BE2C (cell line): ENCODE measurements at places on chromosomes 12 and 14.

- no peak for DNase-seq
Measured at GRCh38 chr12:110508071-110508586, 6.0 kb downstream of the RAD9B start.

DNA sequence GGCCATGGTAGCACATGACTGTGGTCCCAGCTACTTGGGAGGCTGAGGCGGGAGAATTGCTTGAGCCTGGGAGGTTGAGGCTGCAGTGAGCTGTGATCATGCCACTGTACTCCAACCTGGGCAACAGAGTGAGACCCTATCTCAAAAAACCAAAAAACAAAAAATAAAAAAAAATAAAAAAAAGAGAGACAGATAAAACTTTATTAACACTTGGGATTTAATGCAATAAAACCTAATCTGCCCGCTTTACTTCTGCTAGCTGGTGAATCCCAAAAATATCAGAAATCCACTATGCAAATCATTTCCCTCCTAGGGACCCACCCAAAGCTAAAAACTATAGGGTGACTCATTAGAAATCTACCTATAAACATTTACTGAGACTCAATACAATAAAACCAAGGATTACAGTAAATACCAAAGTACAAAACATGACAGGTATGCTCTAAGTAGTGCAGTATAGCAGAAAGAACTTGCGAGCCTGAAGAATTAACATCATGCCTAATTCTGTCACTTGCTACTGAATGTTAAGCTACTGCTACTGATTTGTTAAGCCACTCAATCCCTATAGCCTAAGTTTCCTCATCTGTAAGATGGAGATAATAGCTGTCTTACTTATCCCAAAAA, 50.1 kb upstream of the STAC3 start:
- no peak for DNase-seq

- no peak for DNase-seq
Measured at GRCh38 chr12:114404083-114404925, 1.6 kb downstream of the TBX5 start.

- DNase-seq: no peak
Measured at GRCh38 chr12:13103391-13104033, at the start of gene GSG1. GSG1 (minus strand) TSS chr12:13103667; CDS start chr12:13103512, 155 bp downstream.

- DNase-seq: no peak
Measured at GRCh38 chr14:70947739-70948138, 40.5 kb downstream of the PCNX1 start.

- no peak for DNase-seq
Measured at GRCh38 chr14:94600148-94600545, 12.0 kb upstream of the SERPINA3 start.

- DNase-seq: no peak
Measured at GRCh38 chr12:106580671-106581508, 1.9 kb upstream of the RFX4 start.

DNA sequence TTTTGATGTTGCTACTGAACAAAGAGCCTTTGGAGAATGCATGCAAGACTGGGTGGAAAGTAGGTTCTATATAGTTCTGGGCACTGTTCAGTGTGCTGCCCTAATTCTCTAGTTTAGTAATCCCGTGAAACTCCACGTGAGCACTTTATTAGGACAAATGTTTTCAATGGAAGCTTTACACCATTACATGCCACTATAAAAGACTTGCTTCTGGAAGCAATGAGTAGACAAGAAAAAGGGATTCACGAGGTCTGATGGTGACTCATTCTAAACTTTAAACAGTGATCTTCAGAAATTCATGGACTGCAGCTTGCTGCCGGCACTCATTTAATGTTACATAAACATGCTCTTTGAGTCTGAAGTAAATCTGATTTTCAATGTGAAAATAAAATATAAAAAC, 22.3 kb downstream of the ATG14 start:
- DNase-seq: no peak

DNA sequence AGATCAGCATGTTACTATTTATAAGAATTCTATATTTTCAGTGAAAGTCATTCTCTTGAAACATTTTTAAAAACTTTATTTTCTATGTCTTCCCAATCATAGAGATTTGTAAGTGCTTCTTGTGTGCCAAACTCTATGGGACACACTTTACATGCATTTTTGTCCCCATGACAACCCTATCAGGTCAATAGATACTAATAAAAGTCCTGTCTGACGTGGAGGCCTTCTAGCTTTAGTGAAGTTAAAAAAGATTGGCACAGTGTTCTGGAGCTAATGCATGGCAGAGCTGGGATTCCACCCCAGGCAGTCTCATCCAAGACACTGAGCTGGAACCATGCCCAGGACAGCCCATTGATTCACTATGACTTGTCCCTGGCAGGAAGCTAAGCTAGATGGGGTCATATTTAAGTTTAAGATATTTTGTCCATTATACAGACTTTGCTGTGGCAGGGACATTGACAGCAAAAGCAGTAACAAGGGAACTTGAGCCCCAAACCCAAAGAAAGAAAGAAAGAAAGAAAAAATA, 28.1 kb downstream of the TTC6 start:
- DNase-seq: no peak

DNA sequence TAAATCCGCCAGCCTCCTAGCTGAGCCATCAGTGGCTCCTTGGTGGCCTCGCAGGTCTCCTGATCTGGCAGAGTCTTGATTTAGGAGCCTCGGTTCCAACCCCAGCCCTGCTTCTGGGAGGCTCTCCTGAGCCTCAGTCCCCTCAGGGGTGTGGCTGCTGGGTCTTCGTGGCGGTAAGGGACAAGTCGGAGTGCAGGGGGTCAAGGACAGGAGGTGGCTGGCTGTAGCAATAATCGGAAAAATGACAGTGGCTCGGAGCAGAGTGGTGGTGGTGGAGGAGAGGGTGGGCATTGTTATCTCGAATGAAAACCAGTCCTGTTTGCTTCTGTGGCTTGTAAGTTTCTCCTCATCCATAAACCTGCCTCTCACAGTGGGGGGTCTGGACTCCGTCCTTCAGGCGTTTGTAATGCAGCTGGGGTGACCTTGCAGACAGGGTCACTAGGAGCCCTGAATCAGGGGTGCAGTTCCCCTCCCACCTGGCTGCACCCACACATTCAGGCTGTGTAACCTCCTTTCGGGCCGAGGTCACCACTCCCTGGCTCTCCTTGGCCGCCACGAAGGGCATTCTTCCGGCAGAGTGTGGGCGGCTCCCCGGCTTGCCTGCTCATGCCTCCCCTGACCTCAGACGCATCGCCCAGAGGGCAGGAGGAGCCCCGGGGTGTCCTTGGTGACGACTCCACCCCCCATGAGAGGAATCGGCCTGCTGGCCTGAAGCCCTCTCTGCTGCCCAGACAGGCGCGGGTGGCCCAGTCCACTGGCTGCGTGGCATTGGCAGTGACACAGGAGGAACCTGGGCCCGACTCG, 8.1 kb downstream of the BCL7A start:
- no peak for DNase-seq

DNA sequence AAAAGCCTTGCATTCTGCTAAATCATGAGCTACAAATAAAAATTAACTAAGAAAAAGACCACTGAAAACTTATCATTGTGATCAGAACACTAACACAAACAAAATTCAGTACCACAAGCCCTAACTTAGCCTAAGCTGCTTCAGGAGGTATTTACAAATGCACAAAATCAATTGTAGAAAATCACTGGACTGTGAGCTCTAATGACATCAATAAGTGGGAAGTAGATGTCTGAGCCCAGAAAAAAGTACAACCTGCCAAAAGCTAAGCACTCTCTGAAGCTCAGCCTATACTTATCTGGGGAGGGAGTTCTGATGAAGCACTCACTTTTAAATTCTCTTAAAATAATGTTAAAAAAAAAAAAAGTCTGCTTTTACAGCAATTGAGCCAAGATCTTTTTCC, 92.9 kb downstream of the SLCO1B1 start:
- no peak for DNase-seq

- no peak for DNase-seq
Measured at GRCh38 chr12:47039079-47039478, 40.3 kb upstream of the PCED1B start.
